Astrocyte of the hippocampus (primary cell): ENCODE measurements at places on chromosomes 4 and X.
A peak's percentile ranks its signal among the peaks of the same experiment; 100 is the strongest.

DNA sequence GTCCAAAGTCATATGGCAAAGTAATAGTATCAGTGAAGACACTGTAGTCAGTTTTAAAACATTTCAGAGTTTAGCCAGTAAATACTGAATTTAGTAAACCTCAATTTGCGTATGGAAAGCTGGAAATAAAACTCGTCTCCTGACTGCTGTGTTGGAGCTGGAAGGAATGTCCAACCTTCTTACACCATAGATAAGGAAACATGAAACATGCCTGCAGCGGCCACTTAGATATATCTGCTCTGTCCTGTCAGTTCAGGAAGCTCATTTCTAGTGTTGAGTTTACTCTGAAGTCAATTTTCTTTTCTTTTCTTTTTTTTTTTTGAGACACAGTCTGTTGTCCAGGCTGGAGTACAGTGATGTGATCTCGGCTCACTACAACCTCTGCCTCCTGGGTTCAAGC, 21.2 kb downstream of the ARHGAP10 start:
- DNase-seq: no peak

DNA sequence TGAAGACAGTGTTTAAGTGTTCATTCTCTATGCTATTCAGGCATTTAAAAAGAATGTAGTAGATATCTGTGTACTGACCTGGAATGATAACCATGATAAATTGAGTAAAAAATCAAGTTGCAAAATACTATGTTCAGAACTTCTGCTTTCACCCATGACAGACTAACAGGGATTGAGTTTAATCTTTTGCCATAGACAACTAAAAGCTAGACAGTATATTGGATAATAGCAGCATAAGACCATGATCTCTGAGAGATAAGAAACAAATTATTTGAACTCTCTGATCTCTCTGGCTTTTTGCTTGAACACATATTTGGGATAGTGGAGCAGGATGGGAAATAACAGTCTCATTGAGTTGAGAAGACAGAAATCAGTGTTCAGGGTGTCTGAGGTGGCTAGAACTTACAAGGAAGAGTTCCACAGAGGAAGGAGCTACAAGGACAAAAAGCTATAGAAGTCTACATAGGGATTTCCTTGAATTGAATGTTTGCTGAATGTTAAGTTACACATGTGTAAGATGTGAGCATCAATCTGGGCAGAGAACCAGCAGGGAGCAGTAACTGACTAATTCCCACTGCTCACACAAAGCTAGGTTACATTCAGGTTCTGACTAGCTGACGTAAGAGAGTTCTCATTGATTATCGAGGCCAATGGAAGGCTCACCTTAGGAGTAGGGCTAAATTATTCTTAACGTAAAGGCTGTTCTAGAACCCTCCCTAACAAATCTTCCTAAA, 60.4 kb downstream of the SLC30A9 start:
- DNase-seq: peak; percentile 7

DNA sequence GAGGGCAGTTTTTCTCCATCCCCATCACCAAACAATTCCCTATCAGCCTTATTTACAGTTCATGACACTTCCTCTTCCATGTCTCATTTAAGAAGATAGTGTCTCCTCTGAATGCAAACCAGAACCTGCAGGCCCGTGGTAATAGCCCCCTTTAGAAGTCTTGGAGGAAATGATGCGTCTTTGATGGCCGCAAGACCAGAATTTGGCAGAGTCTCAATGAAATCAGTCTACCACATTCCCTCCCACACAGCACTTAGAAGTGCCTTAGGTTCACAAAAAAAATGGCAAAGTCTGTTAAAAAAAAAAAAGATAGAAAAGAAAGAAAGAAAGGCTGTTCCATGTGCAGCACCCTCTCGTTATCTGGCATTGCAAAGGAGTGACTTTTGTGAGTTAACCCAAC, 2.1 kb upstream of the KDR start:
- DNase-seq: peak; percentile 47

DNA sequence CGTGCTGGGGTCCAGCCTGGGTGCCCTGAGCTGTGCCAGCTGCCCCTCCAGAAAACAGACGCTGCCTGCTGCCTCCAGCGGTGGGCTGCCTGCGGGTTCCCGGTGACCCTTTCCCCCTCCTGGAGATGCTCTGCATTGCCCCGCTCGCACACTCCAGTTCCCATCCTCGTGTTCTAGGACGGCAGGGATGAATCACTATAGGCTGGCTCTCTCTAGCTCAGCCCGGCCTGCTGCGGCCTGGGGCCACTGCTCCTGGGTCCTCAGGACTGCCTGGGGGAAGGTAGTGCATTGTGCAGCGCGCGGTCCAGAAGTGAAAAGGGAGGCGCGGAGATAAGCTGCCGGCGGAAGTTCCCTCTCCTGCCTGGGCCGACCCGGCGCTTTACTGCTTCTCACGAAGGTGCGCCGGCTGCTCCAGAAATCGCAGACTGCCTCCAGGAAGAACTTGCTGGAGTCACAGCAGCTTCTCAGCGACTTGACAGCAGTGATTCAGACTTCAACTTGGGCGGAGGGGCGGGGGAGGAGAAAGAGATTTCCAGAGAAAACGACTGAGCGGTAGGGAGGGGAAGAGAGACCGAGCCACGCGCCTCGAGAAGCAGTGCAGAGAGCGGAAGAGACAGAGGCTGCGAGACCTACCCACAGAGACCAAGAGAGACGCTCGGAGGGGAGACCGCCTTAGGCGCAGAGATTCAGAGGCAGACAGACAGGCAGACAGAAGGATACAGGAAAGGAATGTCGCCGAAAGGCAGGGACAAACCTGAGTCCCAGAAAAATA, 6.7 kb upstream of the MSX1 start:
- DNase-seq: peak; percentile 72

DNA sequence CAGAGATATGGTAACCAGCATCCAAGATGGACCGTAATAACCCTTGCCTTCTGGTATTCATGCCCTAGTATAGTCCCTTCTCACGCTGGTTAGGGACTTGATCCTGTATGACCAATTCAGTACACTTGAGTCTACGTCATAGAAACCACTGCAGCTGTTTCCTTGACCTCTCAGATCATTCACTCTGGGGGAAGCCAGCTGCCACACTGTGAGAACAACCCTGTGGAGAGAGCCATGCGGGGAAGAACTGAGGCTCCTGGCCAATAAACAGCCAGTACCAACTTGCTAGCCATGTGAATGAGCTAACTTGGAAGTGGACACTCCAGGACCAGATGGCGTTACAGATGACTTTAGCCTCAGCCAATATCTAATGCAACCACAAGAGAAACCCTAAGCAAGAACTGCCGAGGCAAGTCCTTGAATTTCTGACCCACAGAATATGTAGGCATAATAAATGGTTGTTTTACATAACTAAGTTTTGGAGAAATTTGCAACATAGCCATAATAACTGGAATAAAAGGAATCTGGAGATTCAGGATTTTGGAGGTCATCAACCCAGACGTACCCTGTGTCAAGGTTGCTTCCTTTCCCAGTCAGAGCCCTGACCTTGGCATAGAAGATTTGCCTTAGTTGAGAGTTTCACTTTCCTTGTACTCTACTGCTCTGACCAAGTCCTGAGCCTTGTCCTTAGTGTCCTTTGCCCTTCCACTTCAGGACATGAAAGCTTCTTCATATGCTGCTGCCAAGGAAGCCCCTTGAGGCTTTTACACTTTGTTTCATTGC, 87.3 kb upstream of the ZNF81 start:
- DNase-seq: no peak

DNA sequence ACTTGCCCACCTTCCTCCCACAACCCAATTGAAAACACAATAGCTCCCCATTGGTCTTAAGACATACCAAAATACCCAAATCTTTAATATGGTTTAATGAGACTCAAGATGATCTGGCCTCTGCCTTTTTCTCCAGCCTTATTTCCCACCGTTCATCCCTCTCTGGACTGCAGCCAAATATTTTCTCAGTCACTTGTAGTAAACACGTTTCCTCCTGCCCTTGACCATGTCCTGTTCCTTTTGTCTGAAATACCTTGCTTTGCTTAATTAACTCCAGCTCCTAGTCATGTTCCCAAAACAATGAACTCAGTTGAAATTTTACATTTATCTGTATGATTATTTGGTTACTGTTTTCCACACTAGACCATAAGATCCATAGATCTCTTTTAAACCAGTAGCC, 8.4 kb upstream of the NUP54 start:
- DNase-seq: peak; percentile 30

DNA sequence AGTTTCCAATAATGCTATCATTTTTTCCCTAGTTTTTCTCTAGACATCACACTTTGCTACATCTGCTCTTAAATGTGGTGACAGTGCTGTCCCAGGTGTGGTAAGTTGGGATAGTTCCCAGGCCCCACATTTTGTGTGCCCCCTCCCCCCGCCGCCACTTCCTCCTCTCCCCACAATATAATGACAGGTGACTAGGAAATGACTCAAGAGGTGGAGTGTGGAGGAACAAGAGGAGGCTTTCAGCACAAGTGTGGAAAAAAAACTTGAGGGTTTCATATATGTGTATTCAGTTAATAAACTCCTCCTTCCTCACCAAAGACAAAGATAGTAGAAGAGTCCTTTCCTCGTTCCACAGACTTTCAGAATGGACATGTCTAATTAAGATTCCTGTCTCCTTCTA, 18.3 kb upstream of the IL21 start:
- DNase-seq: no peak

GRCh38 chr4:7207628-7208231, 15.4 kb downstream of the SORCS2 start:
- DNase-seq: no peak

DNA sequence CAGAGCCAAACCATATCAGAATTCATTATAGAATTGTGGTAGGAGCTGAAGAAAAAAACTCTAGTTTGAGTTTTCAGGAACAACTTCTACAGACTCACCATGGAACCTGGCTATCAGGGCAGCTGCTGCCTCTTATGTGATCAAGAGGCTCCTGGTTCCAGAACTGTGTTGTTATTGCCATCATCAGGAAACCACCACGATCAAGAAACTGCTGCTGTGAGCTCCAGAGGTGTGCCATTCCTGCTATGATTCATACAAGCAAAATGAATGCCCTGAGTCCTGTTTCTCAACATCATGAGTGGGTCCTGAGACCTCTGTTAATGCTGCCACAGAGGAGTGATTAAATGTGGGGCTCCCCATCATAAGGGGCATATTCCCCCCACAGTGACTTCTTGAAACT, 43.7 kb downstream of the TASL start:
- DNase-seq: no peak

DNA sequence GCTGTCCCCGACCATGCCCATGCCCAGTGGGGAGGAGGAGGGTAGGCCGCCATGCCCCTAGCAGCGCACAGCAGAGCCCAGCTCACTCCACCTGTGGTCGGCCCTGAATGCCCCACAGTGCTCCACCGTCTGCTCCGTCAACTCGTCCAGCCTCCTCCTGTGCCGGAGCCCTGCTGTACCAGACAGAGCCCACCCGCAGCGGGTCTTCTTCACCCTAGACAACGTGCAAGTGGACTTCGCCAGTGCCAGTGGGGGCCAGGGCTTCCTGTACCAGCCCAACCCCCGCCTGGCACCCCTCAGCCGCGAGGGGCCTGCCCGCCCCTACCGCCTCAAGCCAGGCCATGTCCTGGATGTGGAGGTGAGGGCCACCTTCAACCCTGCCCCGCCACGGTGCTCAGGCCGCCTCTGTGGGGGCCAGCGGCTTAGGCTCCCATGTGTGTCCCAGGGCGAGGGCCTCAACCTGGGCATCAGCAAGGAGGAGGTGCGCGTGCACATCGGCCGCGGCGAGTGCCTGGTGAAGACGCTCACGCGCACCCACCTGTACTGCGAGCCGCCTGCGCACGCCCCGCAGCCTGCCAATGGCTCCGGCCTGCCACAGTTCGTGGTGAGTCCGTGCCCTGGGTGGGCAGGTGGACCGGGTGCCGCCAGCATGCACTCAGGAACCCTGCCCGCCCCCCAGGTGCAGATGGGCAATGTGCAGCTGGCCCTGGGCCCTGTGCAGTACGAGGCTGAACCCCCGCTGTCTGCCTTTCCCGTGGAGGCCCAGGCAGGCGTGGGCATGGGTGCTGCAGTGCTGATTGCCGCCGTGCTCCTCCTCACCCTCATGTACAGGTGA, 6.9 kb upstream of the SRPK3 start:
- no peak for DNase-seq

GRCh38 chrX:57266275-57266674, 20.2 kb upstream of the FAAH2 start:
- DNase-seq: no peak

DNA sequence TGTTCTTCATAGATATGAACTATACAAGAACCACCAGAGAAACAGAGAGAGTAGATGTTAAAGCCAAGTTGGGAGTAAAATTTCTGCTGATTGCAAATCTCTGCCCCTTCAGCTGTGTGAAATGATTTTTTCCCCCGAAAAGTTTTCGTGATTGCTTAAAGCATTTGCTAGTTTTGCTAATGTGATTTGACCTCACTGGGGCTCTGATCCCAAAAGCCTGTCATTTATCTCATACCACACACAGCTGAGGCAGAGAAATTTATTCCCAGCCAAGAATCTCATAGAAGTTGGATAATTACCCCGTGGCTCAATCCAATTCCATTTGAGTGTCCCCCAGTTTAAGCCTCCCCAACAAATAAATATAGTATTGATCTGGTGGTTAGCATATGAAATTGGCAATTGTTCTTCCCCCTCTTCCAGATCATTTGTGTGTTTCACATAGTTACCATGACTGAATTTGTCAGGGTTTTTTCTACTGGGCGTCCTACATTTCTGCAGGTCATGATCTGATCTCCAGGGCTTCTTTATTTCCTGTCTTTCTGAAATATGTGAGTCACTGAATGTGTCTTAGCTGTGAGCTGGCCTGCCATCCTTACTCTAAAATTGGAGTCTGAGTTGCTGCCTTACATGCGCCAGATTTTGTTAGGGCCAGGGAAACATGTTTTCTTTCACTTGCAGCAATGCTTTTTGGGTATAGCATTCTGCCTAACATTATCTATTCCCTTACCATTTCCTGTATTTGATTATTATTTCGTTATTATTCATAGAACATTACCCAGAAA, 167.5 kb upstream of the FRMPD4 start:
- DNase-seq: no peak

GRCh38 chr4:150743564-150744342, 161.8 kb downstream of the MAB21L2 start:
- no peak for DNase-seq

DNA sequence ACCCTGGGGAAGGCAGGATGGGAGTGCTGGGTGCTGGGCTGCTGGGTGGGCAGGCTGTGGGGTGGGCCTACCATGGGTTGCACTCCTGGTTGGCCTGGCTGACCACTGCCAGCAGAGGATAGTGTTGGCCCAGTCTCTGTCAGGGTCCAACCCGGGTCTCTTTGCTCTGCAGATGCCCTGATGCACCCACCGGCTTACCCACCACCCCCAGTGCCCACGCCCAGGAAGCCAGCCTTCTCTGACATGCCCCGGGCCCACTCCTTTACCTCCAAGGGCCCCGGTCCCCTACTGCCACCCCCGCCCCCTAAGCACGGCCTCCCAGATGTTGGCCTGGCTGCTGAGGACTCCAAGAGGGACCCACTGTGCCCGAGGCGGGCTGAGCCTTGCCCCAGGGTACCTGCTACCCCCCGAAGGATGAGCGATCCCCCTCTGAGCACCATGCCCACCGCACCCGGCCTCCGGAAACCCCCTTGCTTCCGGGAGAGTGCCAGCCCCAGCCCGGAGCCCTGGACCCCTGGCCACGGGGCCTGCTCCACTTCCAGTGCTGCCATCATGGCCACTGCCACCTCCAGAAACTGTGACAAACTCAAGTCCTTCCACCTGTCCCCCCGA, 14.2 kb upstream of the ADD1 start:
- no peak for DNase-seq
